ENCODE measurements at places on chromosomes 2 and 18.

DNA sequence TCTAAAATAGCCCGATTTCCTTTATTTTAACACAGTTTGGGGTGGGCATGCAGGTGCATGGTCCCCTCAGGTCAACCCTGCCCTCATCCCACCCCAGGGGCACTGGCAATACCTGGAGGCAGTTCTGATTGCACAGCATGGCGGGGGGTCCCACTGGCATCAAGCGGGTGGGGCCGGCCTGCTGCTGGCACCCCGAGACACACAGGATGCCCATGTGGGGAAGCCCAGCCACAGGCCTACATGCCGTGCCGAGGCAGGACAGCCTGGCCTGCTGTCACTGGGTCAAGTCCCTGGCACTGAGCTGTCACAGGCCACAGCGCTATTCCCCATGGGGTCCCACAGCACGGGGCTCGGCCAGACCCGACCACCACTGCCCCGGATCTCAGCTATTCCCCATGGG lies 11.9 kb upstream of the KCNG2 start:
- DNase-seq, result no peak

DNA sequence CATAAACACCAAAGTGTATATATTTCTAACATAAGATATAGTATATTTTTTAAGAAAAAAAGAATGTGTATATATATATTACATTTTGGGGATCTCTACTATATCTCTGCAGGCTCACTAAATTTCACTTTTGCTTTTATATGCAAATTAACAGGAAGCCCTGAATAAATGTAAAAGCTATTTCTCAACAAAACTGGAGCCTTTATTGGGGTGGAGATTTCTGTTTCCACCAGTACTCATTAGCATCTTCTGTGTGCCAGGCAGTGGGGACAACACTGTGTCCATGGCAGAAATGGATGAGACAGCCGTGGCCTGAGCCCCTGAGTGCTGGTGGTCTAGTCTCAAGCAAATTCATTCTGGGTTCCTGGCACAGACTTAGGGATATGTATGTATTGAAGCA lies 41.3 kb downstream of the C18orf63 start:
- DNase-seq, result no peak

DNA sequence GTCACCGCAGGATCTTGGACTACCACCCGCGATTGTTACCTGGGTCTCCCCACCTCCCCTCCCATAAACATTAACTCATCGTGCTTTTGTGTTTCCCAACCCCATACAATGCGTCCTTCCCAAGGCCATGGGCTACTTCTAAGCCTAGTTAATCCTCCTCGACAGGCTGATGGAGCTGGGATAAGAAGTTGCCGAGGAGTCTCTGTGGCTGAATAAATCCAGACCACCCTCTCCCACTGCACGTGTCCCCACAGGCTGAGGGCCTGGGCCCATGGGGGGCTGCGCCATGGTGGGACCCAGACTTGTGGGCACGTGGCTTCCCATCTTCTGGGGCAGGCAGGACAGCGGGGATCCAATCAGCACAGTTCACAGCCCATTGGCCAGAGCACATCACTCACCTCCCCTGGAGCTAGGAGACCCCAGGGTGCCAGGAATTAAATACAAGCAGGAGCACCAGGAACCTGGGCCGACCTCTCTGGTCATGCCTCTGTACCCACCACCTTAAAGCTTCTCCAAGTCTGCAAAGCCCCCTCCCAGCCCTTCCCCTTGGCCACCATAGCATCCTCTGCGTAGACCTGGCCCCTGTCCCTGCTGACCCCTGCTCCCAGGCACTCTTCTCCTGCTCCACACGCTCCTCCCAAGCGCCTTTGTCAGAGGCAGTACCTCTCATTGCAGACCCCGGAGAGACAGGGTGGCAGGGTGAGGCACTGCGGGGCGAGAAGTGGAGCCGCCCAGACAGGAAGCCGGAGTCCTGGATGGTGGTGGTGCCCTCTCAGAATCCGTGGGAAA lies 51.0 kb upstream of the ID2 start:
- DNase-seq, result no peak

DNA sequence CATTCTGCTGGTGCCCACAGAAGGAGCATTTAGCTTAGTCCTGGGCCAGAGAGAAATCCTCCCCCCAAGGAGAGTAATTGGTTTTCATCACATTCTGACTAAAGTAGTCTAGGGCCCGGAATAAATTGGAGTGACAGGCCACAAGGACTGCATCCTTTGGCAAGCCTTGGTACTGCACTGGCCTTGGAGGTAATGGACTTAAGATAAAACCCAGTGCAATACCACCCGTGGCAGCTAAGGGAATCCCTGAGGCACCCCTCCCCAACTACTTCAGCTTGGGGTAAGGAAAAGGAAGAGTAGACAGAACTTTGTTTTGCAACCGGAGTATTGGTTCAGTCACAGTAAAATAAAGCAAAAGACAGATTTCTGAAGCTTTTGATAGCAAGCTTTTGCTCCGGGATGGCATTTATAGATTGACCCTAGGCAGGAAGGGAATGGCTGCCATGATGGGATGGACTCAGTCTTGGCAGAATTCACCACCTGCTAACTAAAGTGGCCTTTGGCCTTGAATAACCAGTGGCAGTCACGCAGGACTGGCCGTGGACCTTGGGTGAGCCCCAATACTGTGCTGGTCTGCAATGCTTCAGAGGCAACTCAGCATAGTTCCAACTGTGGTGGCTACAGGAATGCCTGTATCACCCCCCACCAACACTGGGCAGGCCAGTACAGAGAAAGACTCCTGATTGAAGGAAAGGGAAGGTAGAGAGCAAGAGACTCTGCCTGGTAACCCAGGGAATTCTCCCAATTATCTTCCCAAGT lies 14.1 kb downstream of the ORC4 start:
- no peak for DNase-seq

GRCh38 chr18:5948237-5948636 lies 52.9 kb upstream of the TMEM200C start:
- no peak for DNase-seq

DNA sequence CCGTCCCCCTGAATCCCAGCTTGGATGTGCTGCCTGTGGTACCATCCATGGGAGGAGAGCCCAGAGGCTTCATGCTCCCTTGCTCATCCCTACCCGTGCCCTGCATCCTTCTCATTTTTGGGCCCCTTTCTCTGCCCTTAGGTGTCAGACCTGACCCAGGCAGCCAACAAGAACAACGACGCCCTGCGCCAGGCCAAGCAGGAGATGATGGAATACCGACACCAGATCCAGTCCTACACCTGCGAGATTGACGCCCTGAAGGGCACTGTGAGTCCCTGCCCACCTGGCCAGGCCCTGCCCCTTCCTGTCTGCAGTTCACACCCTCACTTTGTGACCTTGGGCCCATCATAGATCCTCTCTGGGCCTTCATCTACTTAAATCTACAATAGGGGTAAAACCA lies 2.5 kb downstream of the DES start:
- no peak for DNase-seq

DNA sequence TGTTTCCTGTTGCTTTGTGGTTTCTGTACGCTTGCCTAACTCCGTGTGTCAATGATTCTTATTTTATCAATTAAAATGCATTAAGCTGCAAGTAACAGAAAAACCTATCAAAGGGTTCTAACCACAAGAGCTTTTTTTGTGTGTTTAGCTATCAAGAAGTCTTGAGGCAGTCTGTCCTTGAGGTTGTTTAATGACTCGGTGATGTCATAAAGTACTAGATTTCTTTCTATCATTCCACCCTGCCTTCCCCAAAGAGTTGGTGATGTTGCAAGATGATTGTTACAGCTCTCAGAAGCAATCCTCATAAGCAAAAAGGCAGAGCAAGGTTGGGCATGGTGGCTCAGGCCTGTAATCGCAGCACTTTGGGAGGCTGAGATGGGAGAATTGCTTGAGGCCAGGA lies 51.9 kb upstream of the SPTBN1 start:
- no peak for DNase-seq

DNA sequence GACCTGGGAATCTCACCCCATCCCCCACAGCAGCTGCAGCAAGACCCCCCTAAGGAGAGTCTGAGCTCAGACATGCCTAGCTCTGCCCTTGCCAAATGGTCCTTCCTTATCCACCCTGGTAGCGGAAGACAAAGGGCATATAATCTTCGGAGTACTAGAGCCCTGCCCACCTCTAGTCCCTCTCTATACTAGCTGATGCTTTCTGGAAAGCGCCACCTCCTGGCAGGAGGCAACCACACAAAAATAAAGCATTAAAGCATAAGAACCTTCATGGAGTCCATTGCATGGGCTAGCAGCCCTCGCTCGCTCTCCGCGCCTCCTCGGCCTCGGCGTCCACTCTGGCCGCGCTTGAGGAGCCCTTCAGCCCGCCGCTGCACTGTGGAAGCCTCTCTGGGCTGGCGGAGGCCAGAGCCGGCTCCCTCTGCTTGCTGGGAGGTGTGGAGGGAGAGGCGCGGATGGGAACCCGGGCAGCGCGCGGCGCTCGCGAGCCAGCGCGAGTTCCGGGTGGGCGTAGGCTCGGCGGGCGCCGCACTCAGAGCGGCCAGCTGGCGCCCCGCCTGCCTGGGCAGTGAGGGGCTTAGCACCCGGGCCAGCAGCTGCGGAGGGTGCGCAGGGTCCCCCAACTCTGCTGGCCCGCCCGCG lies 941.2 kb downstream of the SUCLG1 start:
- DNase-seq, result no peak

GRCh38 chr2:85945586-85945985 lies 56.8 kb upstream of the ST3GAL5 start:
- DNase-seq, result no peak

GRCh38 chr18:31950583-31950982 lies 7.7 kb upstream of the TRAPPC8 start:
- no peak for DNase-seq

DNA sequence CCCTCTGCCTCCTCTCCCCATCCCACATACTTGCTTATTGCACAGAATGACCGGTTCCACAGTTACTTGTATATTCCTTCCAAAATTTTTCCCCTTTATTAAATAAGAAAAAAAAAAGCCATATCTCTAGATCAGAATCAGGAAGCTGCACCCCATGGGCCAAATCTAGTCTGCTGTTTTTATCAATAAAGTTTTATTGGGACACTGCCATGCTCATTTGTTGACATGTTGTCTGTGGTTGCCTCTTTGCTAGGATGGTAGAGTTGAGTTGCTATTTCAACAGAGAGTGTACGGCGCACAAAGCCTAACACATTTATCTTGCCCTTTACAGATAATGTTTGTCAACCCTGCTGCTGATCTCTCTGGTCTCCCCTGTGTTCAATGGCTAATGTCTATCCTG lies 15.8 kb upstream of the PIEZO2 start:
- no peak for DNase-seq

DNA sequence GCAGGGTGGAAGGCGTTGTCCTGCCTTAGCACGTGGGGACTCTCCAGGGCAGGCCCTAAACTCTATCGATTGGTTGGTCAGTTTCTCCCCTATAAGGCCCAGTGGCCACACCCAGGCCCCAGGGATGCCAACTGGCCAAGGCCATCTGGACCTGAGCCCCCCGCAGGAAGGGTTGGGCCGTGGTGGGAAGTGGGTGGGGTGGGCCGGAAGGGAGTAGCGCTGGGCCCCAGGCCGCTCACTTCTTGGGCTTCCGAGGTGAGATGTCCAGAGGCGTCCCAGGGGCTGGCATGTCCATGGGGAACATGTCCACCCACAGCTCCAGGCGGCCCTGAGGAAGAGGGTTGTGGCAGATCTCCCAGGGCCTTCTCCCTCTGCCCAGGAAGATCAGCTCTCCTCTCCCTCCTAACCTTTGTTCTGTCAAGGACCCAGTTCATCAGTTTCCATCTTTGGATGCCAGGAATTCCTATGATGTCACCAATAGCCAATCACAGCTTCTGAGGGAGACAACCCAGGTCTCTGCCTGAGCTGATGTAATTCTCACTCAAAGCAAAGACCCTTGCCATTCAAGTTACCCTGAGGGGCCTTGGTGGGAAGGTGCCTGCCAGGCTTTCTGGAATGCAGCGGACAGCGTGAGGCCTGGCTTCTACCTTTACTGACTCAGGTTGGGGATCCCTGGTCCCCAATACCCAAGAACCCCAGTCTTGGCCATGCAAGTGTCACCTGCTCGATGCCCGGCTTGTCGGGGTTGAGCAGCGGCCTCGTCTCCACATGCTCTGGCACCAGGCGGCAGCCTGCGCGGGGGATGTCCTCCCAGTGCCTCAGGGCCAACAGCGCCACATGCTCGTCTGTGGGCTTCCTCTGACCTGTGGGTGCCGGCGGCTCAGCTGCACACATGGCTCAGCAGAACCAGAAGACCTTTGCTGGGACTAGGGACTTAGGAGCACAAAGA lies 14.4 kb downstream of the OTOF start:
- no peak for DNase-seq

GRCh38 chr2:44596537-44597320 lies 235.0 kb downstream of the CAMKMT start:
- DNase-seq, result no peak

DNA sequence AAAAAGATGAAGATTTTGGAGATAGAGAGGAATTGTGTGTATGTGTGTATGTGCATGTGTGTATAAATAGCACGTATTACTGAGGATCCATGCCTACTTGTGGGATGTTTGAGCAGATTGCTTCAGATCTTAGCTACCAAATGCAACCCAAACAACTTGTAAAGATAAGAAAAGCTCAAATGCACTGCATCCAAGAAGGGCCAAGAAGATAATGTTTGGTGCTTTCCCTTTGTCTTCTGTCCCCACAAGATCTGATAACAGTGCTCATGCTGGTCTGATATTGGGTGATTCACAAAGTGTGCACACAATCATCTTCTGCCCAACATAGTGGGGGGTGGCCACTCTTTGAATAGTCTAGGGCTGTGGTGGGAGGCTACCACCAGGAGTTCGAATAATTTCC lies 284.8 kb upstream of the CYRIA start:
- DNase-seq, result no peak

DNA sequence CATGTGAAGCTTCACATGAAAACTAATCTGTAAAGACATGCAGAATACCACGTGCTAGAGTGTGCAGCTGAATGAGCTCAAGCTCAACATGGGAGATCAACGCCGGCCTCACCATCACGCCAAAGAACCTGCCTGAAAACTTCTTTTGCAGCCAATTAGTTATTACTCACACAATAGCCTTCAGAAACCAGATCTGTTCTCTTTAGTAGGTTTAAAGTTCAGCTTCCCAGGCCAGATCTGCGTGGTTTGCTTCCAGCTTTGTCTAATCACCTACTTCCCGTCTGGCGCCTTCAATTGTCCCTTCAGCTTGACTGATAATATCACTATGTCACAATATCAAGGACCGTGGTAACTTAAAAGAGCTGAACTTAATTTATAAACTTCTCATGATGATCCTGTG lies 68.0 kb upstream of the ZNF236 start:
- DNase-seq, result no peak

GRCh38 chr18:10202845-10203321 lies 251.6 kb upstream of the APCDD1 start:
- no peak for DNase-seq

DNA sequence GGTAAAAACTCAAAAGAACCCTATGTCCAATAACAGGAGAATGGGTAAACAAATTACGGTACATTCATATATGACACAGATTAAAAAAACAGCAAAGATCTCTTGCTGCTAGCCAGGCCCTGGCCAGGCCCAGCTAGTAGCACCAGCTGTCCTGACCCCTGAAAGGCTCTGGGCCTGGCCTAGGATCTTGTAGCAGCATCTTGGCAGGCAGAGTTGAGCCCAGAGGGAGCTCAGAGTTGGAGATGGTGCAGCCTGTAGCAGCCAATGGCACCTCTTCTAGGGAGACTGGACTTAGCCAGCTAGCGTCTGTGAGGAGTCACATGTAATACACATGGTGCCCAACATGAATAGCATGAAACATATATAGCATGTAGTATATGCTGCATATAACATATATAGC lies 69.1 kb downstream of the HS6ST1 start:
- no peak for DNase-seq

GRCh38 chr2:200627110-200627770 lies 41.4 kb downstream of the AOX1 start:
- no peak for DNase-seq
